ENCODE measurements at places on chromosomes 2 and 18.

- no peak for DNase-seq
These were observed 946 bp upstream of the AGAP1 start for GRCh38 chr2:235492850-235493344.

DNA sequence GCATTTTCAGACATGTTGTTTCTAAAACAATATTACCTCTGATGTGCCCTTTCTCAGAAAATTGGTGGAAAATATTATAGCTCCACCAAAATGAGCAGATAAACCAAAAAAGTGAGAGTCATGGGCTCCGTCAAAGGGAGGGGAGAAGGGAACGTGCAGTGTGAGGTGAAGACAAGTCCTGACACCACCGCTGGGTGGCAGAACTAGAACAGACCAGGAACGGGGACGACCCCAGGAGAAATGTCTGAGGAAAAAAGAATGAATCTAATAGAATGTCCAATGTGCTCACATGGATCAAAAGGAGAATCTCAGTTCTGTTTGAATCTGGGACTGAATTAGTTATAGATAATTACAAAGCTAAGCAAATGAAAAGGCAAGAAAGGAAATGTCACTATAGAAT is 22.6 kb upstream of the BCL2 start:
- no peak for DNase-seq

GRCh38 chr2:217795067-217795466 is 207.7 kb downstream of the TNS1 start:
- DNase-seq = no peak

GRCh38 chr2:26651799-26652198 is 10.6 kb upstream of the CIB4 start:
- no peak for DNase-seq

- DNase-seq = no peak
These were observed 618.1 kb downstream of the XIRP2 start for GRCh38 chr2:167506395-167506794.

- no peak for DNase-seq
These were observed 10.2 kb upstream of the EIF2AK3 start for GRCh38 chr2:88637464-88637863.

DNA sequence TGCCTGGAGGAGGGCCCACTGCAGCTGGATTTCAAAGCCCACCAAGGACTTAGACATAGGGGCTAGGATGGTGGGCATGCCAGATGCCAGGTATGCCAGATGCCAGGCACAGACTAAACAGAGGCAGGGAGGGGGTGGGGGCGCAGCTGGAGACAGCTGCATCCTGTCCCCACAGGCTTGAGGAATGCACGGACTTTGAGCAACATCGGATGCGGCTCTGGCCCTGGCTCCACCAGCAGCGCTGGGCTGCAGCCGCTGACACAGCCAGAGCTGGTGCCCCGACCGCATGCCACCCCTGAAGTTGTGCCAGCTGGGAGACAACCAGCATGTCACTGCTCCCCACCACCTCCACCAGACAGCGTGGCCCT is 39.5 kb downstream of the AQP12A start:
- no peak for DNase-seq

GRCh38 chr2:145931781-145932395 is 1412.0 kb upstream of the ZEB2 start:
- no peak for DNase-seq

GRCh38 chr2:205056151-205056561 is 510.9 kb downstream of the PARD3B start:
- no peak for DNase-seq

GRCh38 chr18:62189208-62189607 is 2.2 kb downstream of the RELCH start:
- DNase-seq = no peak

GRCh38 chr2:229273006-229273722 is 2.1 kb upstream of the PID1 start:
- no peak for DNase-seq

DNA sequence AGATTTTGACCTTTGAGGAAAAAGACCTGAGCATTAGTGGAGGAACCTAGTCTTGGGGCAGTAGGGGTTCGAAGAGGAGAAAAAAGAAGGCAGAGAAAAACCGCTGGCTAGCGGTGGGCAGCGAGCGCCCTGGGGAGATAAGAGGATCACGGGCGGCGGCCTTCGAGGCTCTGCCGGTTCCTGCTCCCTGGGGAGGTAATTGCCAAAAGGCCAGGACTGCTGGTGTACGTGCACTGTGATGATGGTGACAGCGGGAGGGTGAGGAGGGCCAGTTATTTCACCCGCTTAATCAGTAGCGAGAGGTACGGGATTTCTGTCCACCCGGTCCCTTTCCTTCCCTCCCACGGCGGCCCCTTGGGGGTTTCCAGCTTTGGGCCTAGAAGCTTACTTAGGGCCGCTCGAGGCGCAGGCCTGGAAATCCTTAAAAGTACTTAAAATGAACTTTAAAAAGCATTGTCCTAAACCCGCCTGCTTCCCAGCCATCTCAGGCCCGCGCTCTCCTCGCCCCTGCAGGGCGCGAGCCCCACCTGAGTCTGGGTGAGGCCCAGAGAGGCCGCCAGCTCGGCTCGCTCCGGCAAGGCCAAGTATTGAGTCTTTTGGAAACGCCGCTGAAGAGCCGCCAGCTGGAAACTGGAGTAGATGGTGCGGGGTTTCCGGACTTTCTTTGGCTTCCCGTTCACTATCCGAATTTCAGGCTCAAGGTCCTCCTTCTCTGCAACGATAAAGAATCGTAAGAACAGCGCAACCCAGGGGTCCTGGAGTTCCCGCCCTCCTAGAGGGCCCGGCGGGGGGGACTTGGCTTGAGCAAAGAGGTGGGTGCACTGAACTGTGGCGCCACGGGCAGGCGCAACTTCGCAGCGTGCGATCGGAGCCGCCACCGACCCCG is 1.5 kb downstream of the DLX2 start:
- no peak for DNase-seq

DNA sequence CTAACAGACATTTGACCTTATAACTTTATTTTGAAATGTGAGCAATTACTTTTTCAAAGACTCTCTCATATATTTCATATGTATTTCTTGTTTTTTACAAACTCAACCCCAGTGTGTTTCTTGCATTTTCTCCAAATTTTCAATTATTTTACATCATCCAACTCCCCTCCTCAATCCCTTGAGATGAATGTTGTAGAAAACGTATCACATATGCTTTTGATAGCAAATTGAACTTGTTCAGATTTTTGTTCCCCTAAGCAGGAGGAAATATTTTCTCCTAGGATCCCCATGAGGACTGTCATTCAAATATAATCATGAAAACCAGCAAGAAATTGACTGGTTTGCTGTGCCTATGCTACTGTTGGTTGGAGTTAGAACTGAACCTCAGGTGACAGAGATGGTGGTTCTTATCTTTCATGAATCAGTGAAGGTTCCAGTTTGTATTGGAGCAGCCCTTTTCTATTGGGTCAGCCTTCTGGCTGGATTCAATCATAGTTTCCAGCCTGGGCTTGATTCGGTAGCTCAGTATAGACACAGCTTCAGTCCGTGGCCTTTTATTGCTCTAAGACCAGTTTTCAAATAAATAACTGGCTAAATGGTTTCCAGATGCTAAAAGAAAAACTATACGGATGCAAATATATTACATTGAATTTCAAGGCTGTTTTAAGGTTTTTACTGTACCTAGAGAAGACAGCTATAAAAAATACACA is 591.0 kb downstream of the EPHA4 start:
- no peak for DNase-seq

DNA sequence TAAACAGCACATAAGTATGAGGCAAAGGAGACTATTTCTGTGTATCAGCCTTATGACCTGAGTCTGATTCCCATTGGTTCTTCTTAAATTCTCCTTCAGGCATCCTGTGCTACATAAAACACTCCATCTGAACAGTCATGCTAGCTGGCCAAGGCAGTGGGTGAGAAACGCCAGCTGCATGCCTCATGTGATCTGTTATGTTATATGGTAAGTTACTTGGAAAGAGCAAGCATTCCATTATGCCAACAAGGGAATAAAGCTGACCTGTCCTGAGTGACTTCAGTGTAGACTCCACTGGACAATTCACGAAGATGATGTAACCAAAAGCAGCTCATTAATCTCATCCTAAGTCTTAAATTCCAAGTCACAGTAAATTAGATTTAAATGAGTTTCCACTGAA is 216.5 kb upstream of the FN1 start:
- no peak for DNase-seq

- no peak for DNase-seq
These were observed 124.9 kb upstream of the GYPC start for GRCh38 chr2:126531029-126531428.

DNA sequence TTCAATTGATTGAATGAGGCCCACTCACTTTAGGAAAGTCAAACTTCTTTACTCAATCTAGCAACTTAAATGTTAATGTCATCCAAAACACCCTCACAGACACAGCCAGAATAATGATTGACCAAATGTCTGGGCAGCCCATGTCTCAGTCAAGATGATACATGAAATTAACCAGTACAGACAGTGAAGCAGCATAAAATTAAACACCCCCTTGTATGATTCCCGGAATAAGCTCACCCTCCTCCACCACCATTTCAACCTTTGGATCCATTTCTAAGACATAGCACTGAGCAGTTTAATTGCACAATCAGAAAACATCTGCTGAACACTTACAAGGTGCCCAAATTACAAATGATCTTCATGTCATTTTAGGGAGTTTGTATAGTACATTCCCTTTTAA is 570.7 kb upstream of the ID2 start:
- DNase-seq = no peak

DNA sequence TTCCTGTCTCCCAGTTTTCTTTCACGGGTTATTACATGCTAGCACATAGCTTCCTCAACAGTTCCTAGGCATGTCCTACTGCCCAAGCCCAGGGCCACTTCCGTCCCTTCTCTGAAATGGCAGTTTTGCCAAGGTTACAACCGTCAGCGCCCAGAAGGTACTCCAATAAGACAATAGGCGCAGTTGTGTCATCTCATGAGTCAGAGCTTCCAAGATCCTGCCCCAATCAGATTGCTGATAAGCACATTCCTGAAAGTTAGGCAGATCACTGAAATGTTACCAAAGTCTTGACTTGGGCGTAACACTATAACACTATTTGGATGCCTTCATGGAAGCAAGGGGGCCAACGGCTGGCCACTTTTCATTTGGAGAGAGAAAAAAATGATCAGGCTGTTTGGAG is 34.2 kb downstream of the GKN2 start:
- DNase-seq = no peak

DNA sequence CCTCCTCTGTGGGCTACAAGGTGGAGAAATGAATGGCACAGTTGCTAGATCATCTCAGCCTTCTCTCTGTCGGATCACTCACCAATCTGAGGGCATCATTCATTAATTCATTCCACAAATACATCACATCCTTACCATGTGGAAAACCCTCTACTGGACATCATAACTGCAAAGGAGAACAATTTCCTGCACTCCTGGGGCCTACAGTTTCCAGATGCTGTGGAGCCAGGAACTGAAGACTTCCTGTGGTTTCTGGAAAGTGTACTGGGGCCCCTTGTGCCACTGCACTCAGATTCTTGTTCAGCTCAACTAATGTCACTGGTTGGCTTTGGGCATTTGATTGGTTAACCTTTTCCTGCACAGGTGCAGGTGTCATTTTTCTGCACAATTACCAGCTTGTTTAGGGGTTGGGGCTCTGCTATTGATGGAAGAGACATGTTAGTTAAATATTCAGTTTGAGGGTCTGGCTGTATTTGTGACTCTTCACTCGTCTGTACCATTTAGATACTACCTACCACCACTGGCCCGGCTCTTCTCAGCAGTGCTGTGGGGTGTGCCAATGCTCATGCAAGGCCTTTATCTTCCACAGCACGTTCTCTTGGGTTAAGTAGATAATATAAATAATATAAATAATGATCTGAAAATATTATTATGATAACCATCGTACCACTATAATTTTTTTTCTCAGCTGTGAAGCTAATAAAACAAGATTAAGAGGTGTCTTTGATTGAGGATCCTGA is 427.3 kb downstream of the TSN start:
- DNase-seq = no peak

DNA sequence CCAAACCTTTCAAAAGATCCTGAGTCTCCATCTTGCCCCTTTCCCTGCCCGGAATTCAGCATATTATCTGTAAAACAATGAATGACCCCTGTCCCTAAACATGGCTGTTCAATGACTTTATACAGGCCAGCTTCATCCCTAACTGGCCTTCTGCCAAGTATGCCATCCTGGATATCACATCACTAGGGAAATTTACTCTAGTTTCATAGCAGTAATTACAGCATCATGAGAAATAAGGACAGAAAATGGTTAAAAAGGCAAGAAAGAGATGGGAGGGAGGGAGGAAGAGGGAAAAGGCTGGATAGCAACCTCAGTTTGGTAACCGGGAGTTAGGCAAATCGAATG is 4.4 kb downstream of the MBOAT2 start:
- DNase-seq = no peak

- DNase-seq = no peak
These were observed 197.6 kb downstream of the BCL11A start for GRCh38 chr2:60355849-60356261.

- DNase-seq = no peak
These were observed 86.5 kb upstream of the PPP1CB start for GRCh38 chr2:28665041-28665704.

DNA sequence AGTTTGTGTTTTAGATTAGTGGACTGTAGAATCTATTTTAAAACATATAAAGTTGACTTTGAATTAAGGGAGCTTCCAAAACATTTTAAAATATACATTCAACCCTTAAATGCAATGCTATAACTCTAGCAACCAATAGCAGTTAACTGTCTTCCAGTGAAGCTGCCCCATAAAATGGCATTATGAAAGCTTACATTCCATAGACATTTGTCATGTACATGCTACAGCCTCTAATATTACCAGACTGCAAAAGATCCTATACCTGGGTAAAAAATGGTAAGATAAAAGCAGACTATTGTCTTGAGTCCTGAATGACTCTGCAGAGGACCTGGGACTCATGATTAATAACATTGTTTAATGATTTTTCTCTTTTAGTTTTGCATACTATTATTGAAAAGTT is 489.4 kb downstream of the LRP1B start:
- no peak for DNase-seq

GRCh38 chr2:30410217-30410616 is 36.8 kb upstream of the LCLAT1 start:
- no peak for DNase-seq

DNA sequence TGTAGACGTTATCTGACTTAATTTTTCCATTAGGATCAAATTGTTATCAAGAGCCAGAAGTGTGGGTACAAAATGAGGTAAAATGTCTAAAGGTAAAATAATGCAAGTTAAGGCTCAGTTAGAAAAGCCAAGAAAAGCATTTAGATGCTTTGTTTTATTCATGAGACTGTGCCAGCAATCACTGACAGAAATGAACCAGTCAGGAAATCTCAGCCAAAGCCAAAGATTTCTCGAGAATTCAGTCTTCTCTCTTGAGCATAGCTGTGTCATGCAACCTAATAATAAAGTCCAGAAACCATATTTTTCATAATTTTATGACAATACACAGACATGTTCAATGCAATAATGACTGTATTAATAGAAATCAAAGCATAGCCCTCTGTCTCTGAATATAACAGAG is 43.5 kb upstream of the ZNF397 start:
- no peak for DNase-seq

GRCh38 chr2:217414429-217414828 is 554.6 kb upstream of the TNP1 start:
- no peak for DNase-seq
